NT2/D1 (cell line): ENCODE measurements at places on chromosomes 1 and 21.

DNA sequence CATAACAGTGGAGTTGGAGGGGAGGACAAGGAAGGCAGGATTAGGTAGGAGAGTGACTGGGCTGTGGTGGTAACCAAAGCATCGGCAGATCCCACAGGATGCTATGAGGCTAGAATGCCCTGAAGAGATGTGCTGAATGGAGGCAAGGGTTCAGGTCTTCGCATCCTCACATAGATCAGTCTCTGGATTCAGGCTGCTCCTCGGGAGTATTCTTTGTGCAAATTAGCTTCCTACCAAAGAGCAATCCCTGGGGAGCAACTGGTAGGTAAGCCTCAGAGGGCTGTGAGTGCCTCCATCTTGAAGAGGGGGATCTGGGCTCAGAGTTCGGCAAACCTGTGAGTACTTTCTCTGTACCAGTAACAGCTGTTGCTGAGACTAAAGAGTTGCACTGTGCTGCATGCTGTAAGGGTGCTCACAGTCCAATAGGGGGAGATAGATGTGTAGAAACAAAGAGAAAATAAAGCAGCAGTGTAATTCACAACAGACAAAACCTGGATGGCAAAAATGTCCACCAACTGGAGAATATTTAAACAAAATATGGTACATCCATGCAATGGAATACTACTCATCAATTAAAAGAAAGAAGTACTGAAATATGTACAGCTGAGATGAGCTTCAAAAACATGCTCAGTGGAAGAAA lies 322.4 kb upstream of the DEPDC1 start:
- peak; percentile 20 for DNase-seq

GRCh38 chr21:43280949-43281633 lies 112.3 kb downstream of the CRYAA start:
- DNase-seq: no peak

- no peak for DNase-seq
Measured at GRCh38 chr1:7752512-7753417, 18.3 kb upstream of the VAMP3 start.

GRCh38 chr21:42144679-42145568 lies 73.8 kb downstream of the UMODL1 start:
- no peak for DNase-seq

GRCh38 chr1:203627851-203628200 lies 1.2 kb downstream of the ATP2B4 start:
- no peak for DNase-seq

DNA sequence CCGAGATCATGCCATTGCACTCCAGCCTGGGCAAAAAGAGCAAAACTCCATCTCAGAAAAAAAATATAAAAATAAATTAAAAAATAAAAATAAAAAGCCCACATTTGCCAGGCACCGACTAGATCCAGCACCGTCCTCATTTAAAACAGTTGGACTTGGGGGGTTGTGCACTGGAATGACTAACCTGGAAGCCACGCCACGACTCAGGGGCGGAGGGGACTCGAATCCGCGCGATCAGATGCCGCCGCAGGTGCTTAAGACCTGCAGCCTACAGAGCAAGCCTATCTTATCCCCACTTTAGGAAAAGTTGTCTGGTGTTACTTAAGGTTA lies 38.5 kb downstream of the ZBTB8OS start:
- no peak for DNase-seq

- no peak for DNase-seq
Measured at GRCh38 chr1:13652238-13652637, 47.8 kb upstream of the PRDM2 start.

DNA sequence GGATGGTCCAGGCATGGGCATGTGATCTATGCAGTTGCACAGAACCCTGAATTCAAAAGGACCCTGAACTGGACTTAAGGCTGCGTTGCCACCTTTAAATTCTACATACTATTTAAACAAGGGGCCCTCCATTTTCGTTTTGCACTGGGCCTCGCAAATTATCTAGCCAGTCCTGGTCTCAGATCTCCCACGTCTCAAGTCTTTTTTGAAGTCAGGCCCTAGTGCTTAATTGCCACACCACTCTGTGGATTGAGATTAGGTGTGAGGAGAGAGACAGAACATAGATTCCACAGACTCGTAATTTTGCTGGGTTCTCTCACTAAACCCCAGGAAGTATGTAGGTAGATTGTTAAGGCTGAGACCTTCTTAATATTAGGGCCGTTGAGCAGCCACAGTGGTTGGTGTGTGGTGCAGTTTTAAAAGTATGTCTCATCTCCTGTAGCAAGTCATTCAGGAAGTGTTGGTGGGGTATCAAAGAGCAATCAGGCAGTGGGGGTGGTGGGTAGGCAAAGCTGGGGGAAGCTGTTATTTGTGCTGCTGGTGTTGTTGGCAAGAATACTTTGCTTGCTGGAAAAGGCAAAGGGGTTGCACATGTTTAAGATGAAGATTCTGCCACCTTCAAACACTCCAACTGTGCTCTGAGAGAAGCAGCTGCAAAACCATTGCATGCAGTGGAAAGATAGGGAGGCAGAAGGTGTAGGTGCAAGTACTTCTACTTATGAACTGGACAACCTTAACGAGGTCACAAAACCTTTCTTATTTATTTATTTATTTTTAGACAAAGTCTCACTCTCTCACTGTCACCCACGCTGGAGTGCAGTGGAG lies 11.2 kb downstream of the CD84 start:
- no peak for DNase-seq

GRCh38 chr1:90394247-90394646 lies 322.9 kb downstream of the BARHL2 start:
- DNase-seq: no peak

DNA sequence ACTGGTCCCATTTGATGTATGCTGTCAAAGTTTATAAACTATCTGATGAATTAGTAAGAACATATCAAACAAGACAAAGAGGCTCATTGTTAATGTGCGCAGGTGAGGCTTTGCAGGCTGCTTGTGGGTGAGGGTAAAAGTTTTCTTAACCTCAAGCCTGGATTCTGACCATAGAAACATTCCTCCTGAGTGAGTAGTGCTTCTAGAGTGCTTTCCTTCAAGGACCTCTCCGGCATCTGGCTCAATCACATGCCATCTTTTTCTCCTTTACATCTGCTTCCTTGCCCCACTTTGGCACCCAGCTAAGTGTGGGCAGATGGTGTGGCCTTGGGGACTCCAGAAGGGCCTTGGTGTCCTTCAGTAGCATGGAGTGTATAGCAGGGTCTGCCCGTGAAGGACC lies 104.0 kb downstream of the ROR1 start:
- no peak for DNase-seq

DNA sequence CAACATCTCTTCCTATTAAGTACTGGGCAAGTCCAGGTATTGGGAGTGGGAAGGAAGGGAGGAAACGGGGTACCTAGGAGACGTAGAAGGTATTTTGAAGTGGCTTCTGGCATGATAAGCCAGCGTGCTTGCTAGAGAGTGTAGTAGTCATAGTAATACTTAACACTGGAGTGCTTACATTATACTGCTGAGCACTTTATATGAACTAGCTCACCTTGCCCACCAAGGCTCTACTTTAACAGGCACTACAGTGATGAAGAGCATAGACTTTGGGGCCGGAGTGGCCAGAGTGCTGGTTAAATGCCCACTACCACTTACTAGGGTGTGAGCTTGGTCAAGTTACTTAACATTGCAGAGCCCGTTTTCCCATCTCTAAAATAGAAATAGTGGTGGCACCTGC lies 61.7 kb downstream of the ACP6 start:
- no peak for DNase-seq

GRCh38 chr1:164856381-164856780 lies 297.4 kb downstream of the PBX1 start:
- DNase-seq: no peak

GRCh38 chr1:113905435-113905861 lies 322 bp downstream of the DCLRE1B start:
- peak; percentile 23 for DNase-seq

DNA sequence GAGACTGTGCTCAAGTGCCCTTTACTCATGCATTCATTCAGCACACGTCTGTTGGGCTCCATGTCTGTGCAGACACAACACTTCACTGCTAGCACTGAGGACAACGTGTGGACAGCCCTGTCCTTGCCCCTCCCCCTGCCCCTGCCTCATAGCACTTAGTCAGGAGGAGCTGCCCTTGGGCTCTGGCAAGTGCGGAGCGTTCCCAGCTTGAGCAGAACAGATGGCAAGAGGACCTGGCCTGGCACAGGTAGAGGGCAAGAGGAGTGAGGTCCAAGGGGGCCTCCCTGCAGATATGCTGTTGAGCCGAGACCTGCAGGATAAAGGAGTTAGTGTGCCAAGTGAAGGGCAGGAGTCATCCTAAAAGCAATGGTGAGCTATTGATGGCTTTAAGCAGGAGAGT lies 81.3 kb downstream of the GRIK3 start:
- DNase-seq: no peak

DNA sequence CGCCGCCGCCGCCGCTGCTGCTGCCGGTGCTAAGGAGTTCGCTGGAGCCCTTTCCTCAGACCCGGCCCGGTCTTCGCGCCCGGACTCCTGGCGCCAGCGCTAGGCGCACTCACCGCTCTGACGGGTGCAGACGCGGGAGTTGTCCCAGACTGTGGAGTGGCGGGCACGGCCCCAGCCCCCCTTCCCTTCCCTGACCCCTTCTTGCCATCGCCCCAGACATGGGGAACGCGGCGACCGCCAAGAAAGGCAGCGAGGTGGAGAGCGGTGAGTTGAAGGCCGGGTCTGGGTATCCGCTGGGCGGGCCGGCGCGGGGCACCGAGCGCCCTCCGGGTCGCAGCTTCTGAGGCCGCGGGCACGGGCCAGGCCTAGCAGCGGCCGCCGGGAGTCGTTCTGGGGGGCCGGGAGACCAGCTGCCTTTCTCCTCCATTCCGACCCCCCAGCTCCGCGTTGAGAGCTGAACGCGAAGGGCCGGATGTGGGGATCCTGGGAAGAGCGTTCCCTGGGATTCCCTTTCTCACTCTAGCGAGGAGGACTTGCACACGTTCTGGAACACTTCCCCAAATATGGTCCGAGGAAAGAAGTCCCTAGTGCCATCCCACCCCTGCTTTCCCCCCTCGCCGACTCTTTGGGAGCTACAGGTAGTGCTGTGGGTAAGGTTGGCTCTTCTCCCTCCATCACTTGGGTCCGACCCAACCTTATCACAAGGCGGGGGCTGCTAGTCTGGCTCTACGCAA lies 65.8 kb upstream of the PRKACB start:
- no peak for DNase-seq

GRCh38 chr1:150243003-150243402 lies 7.1 kb upstream of the ANP32E start:
- no peak for DNase-seq

GRCh38 chr1:15062479-15063099 lies 91.0 kb upstream of the TMEM51 start:
- DNase-seq: no peak

DNA sequence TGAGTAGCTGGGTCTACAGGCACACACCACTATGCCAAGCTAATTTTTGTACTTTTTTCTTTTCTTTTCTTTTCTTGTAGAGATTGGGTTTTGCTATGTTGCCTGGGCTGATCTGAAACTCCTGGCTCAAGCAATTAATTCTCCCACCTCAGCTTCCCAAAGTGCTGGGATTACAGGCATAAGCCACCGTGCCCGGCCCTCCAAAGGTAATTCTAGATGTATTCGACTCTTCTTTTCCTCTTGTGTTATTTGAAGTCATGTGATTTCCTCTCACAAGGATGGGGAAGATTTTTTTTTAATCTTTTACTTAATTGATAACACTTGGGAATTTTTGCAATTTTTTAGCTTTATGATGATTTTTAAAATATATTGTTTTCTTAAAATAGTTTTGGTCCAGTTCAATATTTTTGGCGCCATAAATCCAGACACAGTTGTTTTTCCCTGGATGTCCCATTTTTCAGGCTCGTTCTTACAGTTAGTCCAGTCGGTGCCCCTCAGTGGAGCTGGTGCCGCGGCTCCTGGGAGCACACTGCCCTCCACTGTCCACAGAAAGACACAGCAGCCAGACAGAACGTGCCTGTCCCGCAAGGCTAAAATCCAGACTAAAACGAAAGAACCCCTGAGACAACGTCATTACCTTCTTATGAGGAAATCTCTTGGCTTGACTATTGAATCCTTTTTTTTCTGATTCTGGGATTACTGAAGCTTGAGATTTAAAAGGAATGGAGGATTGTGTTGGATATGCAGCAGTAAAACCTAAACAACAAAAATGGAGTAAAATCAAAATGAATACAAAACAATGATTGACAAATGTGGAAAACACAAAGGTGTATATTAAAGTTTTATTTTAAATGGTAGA lies 22.4 kb downstream of the STPG1 start:
- peak; percentile 87 for DNase-seq

GRCh38 chr1:245313576-245313975 lies 158.8 kb downstream of the KIF26B start:
- DNase-seq: no peak

- no peak for DNase-seq
Measured at GRCh38 chr1:20093940-20094391, 24.0 kb downstream of the PLA2G5 start.

DNA sequence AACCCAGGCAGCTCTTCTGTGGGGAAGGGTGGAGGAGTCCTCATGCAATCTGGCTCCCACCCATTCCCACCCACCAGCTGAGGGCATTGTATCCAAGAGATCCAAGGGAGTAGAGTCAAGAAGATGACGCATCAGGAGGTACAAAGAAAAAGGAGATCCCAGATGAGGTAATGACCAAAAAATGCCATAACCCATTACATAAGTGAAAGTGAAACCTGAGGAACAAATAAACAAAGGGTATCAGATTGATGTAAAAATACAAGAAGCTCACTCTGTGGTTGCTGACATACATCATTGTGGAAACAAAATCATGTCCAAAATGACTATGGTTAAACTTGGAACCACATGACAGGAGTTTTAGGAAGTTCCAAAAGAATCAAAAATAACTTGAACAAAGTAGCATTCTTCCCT lies 42.5 kb downstream of the CCN1 start:
- DNase-seq: no peak

DNA sequence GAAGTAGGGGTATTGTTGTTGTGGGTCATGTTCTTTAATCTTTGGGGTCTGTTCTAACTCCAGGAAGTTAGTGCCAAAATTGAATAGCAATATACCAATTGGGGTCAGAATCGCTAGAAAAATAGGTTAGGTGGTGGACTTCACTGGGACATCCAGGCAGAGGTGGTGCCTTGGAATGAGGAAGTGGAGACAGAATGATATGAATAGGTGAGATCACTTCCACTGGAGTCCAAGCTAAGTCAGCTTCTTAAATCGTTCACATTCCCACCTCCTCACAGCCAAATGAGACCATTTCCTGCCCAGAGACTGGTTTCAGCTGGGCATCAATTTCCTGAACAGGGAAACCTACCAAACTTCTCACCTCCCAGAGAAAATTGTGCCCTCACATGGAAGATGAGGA lies 137.8 kb upstream of the RAB4A start:
- DNase-seq: no peak

DNA sequence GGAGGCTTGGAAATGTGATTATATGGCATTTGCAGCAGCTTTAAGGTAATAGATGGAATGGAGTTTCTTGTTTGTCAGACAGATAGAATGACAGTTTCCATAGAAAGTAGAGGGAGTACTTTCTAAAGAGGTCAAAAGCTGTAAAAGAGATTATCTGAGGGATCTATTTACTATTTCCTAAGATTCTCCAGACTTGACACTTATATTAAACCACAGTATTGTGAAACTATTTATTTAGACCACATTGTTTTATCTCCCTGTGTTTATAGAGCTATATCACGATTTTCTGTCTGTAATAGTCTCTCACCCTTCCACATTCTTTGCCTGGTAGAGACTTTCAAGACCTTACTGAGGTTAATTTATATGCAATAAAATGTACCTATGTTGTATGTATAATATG lies 66.7 kb downstream of the MAN1A2 start:
- no peak for DNase-seq
